HCEC 1CT (cell line): ENCODE measurements at places on chromosomes 6 and 20.

- DNase-seq, result no peak
Observed at GRCh38 chr6:72238021-72238420, 351.7 kb downstream of the RIMS1 start.

- no peak for DNase-seq
Observed at GRCh38 chr6:37528541-37528940, 28.8 kb upstream of the CCDC167 start.

DNA sequence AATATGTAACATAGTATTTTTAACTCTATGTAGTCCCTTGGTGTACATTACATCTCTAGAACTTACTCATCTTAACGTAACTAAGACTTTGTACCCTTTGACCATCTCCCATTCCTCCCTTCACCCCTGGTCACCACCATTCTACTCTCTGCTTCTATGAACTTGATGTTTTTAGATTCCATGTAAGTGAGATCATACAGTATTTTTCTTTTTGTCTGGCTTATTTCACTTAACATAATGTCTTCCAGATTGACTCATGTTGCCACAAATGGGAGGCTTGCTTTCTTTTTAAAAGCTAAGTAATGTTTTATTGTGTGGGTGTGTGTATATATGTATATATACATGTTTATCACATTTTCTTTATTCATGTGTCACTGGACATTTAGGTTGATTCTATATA, 55.8 kb downstream of the TMEM200A start:
- peak; percentile 60 for DNase-seq

DNA sequence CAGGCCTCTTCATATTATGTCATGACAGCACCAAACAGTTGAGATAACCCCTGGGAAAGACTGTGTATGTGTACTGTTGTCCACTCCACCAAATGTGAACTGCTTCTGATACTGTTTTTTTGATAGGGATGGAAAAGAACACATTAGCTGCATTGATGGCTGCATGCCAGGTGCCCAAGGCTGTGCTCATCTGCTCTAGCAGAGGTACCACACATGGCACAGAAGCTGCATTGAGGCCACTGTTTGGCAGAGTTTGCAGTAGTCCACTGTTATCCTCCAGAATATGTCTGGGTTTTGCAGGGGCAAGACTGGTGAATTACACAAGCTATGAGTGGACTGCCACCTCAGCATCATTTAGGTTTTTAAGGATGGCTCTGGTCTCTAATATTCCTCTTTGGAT, 28.2 kb upstream of the ELMO2 start:
- no peak for DNase-seq

- no peak for DNase-seq
Observed at GRCh38 chr6:31979238-31979898, 2.5 kb upstream of the C4A start.

DNA sequence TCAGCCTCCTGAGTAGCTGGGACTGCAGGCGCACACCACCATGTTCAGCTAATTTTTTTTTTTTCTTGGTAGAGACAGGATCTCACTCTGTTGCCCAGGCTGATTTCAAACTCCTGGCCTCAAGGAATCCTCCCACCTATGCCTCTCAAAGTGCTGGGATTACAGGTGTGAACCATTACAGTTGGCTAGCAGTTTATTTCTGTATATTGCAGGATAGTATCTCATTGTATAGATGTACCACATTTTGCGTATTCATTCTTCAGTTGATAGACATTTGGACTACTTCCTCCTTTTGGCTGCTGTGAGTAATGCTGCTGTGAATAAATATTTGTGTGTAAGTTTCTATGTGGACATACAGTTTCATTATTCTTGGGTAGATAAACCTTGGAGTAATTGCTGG, 32.9 kb downstream of the ASXL1 start:
- peak; percentile 36 for DNase-seq

DNA sequence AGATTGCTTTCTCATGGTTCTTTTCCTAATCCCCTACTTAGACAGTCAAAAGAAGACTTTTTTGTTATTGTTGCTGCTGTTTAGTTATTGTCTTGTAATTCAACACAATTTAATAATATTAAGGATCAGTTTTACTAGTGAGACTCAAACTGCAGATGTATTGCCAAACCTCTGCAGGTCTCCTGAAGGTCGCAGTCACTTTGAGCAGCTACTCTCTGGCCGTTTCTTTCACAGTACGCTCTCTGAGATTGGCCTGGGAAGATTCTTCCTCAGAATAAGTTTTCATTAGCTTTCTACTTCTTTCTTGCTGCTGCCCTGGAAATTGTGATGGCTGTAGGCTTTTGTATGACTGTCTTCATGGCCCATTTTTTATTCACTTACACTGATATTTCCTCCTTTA, 930.8 kb downstream of the QKI start:
- no peak for DNase-seq

GRCh38 chr6:131054392-131055250, 8.4 kb downstream of the EPB41L2 start:
- DNase-seq, result no peak

- DNase-seq, result no peak
Observed at GRCh38 chr6:19333936-19334335, 503.2 kb upstream of the ID4 start.

- DNase-seq, result no peak
Observed at GRCh38 chr6:41358503-41358902, 23.1 kb downstream of the NCR2 start.

DNA sequence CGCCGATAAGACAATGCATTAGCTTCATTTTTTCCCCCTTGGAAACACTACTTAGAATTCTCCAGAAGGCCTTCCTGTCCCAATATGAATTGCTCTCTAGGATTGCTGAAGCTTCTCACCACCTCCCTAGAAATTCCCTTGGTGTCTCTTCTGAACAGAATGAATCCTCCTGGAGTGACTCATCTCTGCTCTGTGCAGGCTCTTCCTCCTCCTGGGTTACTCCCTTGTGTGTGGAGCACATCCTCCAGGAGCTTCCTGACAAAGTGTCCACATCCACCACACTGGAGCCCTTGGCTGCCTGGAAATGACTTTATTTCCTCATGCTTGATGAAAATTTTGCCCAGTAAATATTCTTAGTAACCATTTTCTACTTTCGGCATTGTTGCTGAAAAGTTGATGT, 54.4 kb downstream of the DTNBP1 start:
- DNase-seq, result peak; percentile 82

- DNase-seq, result no peak
Observed at GRCh38 chr20:62601172-62601571, 41.1 kb upstream of the SLCO4A1 start.

DNA sequence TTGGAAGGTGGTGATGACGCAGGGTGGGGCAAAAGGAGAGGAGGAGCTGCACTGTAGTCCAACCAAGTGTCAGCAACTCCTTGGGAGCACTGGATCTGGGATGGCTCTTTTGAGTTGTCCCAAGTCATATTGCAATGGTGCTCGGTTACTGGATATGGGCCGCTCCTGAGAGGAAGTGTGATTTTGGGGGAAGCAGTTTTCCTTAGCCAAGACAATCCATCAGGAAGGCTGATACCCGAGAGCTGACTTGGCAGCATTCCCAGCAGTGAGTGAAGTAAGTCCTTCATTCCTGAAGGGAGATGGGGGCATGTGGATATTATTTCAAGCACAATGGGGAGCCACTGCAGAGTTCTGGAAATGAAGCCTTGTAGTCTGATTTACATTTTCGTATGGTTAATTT, 354.1 kb downstream of the RFPL4B start:
- peak; percentile 30 for DNase-seq

- no peak for DNase-seq
Observed at GRCh38 chr6:128525406-128525805, 5.0 kb upstream of the PTPRK start.

DNA sequence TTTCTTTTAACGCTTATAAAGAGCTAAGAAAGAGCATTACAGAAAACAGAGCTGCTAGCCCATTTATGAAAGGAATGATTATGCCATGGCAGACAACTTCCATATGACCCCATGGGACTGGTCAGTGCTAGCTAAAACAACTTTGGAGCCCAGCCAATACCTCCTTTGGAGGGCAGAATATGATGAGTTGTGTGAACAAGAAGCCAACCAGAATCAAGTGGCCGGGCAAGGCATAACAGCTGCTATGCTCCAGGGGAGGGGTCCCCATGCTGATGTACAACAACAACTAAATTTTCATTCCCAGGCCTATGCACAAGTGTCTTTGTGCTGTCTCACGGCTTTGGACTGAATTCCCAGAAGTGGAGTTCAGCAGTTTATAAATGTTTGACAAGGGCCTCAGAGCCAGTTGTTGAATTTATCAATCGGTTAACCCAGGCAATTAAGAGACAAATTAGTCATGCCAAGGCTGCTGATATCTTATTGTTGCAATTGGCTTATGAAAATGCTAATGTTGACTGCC, 65.0 kb upstream of the ASCC3 start:
- DNase-seq, result no peak

DNA sequence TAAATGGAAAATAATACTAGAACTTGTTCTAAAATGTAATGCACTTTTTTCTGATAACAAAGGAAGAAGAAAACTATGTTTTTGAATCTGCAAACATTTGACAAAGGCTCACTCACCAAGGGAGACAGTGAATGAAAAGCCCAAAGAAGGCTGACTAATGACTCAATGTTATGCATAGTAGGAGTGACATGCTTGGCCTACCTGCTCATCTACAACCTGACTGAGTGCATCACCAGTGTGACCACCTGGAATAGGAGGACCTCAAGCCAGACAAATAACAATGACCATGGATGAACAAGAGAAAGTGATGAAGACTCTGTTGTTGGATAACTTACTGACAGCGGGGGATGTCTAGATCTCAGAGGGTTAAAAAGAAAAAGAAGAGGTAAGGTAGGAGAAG, 157.2 kb downstream of the SIM1 start:
- DNase-seq, result no peak

- DNase-seq, result no peak
Observed at GRCh38 chr20:53845980-53846379, 224.4 kb downstream of the BCAS1 start.

GRCh38 chr6:14716499-14717146, 529.2 kb upstream of the JARID2 start:
- DNase-seq, result no peak

GRCh38 chr6:88785478-88785877, 177.9 kb downstream of the RNGTT start:
- DNase-seq, result no peak

- DNase-seq, result no peak
Observed at GRCh38 chr20:14617123-14617522, 279.7 kb upstream of the FLRT3 start.

DNA sequence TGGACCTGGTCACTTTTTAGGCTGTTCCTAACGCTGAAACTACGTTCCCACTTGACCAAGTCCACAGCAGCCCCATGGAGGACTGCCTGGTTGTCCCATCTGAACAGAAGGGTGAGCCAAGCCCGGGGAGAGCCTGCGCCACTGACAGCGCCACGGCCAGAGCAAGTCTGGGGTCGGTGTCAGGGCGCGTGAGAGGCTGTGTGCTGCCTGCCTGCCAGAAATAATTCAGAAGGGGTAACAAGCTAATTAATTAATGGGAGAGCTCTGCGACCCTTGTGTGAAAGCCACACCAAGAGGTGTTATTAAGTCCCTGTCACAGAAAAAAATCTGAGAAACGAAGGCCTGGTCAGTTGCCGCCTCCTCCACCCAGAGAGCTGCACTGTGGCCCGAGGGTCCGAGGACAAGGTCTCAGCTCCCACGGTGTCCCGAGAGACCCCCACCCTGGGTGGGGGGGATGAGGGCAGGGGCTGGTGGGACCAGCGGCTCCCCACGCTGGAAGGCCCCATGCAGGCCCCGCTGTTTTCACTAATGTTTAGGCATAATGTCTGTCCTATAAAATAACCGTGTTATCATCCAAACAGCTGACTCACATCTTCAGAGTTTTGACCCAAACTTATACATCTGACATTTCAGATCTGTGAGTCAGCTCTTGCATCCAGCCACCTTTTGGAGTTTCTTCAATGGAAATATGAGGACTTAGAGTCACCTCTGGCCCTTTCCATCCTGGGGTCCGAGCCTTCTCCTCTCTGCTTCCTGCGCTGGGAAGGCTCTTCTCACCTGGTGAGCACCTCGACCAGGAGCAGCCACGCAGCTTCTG, 58.5 kb downstream of the DLL1 start:
- DNase-seq, result no peak

DNA sequence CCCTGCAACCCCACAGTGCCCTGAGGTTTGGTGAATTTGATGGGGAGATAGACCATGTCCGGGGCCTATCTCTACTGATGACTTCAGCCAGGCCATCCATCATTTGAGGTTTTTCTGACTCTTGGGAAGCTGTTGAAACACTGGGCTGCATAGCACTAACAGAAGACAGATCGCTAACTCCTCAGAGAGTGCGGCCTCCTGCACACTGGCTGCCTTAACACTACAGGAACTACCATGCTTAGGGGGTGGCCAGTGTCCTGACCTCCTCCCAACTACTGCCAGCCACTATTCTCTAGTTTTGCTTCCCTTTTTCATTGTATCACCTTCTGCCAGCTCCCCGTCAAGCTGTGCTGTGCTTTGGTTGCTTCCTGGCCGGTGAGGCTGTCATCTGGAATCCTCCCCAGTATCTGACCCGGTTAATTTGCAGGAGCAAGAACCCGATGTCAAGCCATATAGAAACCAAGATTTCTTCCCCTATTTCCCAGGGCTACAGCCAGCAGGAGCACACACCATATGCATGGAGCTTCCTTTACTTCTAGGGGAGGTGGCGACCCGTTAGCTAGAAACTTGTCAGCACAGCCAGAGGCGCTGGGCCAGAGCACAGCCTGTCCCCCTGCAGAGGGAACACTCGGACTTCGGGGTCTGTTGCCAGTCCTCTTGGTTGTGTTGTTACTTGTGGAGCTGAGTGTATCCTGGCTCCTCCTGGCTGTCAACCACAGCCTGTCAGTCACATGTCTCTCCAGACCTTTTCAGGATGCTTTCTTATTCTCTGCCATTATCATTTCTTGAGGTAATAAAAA, 57.3 kb upstream of the TRAF3IP2 start:
- no peak for DNase-seq

DNA sequence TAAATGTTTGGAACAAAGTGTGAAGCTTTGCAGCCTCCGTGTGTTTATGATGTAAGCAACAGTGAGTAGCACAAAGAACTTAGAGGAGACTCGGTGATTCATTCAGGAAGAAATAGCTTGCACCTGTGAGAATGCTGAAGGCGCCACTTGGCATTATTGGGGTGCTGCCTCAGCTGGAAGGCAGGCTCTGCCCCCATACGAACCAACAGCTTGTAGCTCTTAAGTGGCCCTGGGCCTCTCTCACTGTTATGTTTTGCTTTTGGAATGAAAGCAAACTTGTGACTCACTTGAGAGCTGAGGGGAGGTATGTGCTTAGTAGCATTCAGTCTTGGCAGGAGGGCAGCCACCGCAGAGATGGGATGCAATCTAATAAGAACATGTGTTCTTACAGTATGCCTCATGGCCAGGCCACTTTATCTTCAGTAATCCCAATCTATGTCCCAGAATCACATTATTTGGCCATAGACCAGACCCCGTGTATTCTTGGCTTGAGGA, 310.7 kb downstream of the EYA4 start:
- peak; percentile 98 for DNase-seq

GRCh38 chr6:34926655-34927054, 37.6 kb downstream of the ANKS1A start:
- DNase-seq, result peak; percentile 71
